Posterior cingulate gyrus (tissue), 11 donors: ENCODE measurements at places on chromosomes 16 and 17.
A peak's percentile ranks its signal among the peaks of the same experiment; 100 is the strongest.

DNA sequence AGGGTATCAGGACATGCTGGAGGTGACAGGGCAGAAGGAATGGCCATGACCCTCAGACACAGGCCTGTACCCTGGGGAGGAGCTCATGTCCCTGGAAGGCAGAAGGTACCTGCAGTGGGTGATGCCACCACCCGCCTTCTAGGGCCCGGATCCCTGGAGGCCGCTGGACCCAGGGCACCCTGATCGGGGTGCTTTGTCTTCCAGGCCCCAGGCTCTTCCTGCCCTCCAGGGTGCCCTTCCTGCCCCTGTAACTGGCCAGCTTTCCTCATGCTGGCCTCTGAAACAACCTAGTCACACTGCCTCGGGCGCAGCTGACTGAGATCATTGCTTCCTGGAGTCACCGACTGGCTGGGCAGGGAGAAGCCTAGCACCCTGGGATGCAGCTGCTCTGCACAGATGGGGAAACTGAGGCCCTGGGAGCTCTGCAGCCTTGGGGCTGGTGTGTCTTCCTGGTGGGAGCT is 5.8 kb downstream of the ADCY7 start:
- no peak for DNase-seq

DNA sequence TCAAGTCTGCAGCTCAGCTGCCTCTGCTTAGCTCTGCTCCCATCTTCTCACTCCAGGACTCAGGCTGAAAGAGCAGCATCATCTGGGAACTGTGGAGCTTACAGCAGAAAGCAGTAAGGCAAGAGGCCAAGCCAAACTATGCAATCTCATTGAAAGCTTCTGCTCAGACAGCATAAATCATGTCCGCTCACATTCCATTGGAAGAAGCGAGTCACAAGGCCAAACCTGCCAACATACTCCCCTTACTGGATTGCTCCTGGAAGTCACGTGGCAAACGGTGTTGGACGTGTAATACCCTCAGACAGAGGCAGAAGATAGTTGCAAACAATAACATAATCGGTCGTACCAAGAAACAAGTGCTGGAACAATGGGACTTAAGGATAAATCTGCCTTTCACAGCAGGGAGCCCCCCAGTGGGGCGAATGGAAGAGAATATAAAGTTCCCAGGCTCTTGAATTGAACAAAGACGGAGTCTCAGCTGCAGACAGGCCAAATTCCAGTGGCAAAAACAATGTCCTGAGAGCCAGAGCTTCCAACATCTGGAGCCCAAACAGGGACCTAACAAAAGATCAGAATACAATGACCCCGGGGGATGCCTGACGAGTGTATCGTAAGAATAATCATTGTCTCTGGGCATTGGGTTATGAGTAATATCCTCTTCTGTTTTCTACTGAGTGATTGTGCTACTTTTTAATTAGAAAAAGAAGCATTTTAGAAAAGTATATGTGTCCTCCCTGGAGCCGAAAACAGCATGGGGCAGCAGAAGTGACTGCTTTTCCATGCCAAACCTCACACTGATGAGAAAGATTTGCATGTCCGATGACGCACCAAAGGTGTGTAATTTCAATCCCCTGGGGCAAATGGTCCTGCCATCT is 68.4 kb downstream of the CMC2 start:
- no peak for DNase-seq

DNA sequence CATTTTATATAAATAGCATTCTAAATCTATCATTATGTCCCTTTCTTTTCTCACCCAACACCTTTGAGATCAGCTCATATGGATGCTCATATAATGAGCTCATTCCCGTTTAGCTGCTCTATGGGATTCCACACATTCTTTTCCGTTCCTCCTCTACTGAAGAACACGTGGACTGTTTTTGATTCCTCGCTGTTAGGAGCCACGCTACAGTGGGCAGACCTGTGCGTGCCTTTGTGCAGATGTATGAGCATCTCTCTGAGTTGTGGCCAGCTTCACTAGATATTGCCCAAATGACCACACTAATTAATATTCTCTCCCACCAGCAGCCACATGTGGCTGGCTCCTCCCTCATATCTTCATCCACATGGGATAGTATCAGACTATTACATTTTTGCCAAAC is 6.0 kb upstream of the TNFRSF13B start:
- no peak for DNase-seq

GRCh38 chr17:75315541-75316243 is 26.5 kb upstream of the SLC25A19 start:
- no peak for DNase-seq

DNA sequence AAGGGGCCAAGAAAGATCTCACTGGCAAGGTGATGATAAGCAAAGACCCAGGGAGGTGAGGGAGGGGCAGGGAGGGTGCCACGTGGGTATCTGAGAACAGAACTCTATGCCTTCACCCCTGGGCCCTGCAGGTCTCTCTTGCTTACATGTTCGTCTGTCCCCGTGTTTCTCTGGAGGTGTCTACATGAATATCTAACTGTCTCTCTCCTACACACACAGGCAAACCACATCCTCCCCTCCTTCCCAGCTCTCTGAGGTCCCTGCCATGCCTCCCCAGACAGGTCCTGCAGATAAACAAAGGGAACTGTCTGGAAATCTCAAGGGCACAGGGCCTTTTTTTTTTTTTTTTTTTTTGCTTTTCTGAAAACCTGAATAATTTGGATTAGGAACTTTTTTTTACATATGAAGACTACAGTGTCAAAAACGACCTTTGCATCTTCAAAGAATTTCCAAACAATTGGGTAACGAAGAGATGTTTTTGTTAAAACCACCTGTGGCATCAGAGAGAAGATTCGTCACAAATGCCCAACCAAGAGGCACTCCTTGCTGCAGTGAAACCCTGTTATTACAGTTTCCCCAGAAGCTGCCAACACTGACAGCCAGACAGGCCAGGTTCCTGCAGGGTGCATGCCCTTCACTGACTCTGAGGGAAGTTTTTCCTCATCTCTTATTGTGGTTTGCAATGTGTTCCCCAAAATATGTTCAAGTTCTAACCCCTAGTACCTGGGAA is 17.8 kb downstream of the PLLP start:
- DNase-seq: no peak

- no peak for DNase-seq
Measured at GRCh38 chr16:23843143-23843542, 7.4 kb downstream of the PRKCB start.

DNA sequence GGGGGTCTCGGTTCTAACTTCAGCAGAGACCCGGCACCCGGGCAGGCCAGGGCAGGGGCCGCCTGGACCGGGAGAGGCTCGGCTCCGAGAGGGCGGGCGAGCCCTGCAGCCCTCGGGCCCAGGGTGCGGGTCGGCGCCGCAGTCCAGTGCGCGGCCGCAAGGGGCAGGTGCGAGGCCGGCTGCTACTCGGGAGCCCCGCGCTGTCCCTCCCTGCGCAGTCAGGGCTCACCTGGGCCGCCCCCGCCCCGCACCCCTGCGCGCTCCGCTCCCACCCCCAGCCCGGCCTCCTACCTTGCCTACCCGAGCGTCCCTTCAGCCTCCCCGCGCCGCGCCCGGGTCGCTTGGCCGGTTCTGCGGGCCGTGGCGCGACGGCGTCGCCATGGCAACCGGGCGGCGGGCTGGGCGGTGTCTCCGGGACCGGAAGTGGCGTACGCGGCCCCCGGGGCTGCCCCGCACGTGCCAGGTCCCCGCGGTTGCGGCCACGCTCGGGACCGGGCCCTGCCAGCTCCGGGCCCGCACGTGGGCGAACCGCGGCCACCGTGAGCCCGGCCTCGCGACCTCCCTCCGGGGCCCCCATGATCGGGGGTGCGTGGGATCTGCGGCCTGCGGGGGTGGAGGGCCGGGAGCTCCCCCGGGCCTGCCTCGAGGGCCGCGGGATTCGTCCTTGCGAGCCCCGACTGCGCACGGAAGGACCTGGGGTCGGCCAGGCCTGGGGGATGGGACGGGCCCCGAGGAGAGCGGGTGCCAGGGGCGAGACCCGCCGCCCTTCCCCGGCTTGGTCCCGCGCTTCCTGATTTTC is at the start of gene CYB561:
TSS of gene CYB561 (minus strand) at position 353 of the 799 bp plus-strand sequence. CDS start 8,759 bp downstream, outside the sequence.
- peak; percentile 65 for DNase-seq

- no peak for DNase-seq
Measured at GRCh38 chr17:79065105-79065670, 9.4 kb upstream of the ENGASE start.

DNA sequence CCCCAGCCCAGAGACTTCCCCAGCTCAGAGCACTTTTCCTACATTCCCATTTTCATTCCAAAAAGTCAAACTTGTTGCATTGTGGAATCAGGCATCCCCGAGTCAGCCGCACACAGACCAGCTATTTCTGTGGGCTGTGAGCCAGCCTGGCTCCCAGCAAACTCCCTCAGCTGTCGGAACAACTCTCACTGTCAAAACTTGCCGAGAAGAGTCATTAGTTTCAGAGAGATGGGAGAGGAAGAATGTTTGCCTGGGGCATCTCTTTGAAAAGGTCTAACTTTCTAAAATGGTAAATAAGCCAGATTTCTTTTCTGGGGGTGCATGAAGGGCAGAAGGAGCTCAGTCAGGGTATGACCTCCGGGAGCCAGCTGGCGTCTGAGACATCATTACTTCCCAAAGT is 280.0 kb downstream of the TMEM114 start:
- DNase-seq: no peak

GRCh38 chr17:17848311-17849082 is 11.7 kb upstream of the SREBF1 start:
- no peak for DNase-seq

- no peak for DNase-seq
Measured at GRCh38 chr17:45101546-45101882, 30.8 kb downstream of the PLCD3 start.

GRCh38 chr17:74031316-74032090 is 172.0 kb upstream of the RPL38 start:
- no peak for DNase-seq

- DNase-seq: no peak
Measured at GRCh38 chr16:75461575-75461974, 2.9 kb downstream of the TMEM170A start.

DNA sequence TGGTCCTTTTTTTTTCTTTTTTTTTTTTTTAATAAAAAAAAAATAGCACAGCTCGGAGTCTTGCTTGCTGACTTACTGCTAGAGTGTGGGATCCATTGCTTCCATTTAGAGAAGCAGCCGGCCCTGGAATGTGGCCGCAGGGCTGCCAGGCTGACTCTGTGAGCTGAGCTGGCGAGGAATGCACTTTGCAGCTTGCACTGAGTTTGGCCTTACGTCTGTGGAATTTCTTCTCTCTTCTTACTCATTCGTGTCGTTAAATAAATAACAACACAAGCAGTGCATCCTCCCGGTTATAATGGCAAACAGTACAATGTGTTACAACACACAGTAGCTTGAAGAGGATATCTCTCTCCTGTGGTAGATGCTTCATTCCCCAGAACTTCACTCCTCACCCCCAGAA is 69.2 kb downstream of the PRKCB start:
- no peak for DNase-seq

DNA sequence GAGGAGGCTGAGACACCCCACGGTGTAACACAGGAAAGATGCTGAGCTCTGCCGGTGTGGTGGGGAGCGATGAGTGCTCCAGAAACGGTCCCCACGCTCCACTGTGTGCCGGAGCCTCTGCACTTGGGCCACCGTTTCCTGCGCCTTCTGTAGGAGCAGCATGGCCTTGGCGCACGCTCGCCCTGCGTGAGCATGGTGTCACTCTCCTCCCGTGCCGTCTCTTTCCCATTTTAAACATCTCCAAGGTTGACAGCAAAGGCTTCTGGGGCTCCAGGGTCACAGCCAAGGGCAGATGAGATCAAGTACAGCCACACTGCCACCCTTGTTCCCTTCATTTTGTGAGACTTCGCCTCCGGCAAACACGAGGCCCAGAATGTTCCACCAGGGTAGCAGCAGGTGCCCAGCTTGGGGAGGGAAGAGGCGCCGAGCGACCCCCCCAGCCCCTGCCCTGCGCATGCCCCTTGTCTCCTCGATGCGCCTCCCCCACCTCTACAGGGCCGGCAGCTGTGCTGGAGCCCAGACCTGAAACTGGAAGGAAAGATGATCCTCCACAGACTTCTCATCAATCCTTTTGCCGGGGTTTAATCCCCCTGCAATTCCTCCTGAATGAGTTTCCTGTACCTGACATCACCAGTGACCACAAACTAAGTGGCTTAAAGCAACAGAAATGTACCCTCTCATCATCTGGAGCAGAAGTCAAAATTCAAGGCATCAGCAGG is 19.9 kb upstream of the OSGIN1 start:
- DNase-seq: no peak

DNA sequence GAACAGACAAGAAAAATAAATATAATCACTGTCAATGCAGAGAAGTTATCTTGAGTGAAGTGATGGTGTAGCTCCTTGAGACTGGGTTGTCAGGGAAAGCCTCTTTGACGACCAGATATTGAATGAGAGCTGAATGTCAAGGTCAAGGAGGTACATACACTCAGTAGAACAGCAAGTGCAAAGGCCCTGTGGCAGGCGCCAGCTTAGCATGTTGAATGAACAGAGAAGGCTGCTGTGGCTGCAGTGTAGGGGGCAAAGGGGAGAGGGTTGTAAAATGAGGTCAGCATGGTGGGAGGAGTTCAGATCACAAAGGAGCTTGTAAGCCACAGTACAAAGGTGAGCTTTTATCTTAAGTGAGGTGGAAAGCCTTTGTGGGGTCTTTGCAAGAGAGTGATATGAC is 111.5 kb downstream of the ZFHX3 start:
- DNase-seq: no peak

DNA sequence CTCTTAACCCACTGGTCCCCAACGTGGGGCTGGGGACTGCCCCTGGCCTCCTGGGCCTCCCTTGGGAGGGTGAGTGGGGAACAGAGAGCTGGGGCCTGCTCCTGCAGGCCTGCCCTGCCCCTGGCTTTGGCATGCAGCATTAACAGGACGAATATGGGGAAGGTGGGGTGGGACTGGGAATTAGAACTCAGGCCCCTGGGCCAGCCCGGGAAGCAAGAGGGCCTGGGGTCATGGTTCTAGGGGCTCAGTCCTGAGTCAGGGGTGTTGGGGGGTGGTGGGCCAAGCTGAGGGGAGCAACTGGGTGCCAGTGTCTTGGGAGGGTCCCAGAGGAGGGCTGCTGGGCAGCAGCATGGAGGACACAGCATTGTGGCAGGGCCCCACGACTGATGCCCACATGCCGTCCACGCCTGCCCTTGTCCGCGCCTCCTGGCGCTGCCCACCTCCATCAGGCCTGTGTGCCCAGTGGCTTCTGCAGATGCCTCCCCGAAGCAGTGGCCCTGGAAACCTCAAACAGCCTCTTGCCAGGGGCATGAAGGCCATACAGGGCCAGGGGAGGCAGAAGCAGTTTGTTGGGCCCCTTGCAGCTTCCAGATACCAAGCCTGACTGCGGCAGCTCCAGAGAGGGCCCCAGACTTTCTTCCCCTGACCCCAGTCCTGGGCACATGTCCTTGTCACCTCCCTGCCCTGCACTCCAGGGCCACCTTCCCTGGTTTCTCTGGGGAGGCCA is 4.8 kb downstream of the MAP2K3 start:
- no peak for DNase-seq

- DNase-seq: no peak
Measured at GRCh38 chr16:29307598-29308507, 98.7 kb downstream of the NPIPB11 start.
